ENCODE measurements at places on chromosomes 5 and 9.
A peak's percentile ranks its signal among the peaks of the same experiment; 100 is the strongest.

- no peak for DNase-seq
Measured at GRCh38 chr5:75524071-75524470, 12.4 kb downstream of the POLK start.

DNA sequence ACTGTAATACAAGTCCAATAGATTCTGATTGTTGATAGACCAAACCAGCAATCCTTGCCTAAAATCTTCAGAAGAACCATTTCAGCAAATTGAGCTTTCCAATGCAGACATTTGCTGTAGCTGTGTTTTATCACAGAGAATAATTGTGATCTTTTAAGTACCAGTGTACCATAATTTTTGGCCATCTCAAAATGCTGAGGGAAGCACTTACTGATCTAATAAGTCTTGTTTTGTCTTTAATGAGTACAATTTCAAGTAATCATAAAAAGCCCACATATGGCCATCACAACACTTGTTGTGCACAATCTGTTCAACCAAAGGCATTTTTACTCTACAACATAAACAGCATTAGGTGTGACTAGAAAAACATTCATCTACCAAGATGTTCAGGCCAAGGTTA lies 159.9 kb downstream of the FBXL17 start:
- DNase-seq: no peak

GRCh38 chr9:472479-473075 lies 257.9 kb downstream of the DOCK8 start:
- DNase-seq: no peak

DNA sequence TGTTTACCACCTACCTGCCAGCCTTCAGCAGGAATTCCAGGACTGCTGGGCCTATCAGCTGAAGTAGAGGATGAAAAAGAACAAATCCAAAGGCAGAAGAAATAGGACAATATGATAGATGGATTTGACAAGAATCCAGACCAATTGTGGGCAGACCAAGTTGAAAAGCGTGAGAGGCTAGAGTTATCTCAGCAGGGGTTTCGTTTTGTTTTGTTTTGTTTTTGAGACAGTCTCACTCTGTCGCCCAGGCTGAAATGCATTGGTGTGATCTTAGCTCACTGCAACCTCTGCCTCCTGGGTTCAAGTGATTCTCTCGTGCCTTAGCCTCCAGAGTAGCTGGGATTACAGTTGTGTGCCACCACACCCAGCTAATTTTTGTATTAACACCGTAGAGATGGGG lies 113.2 kb downstream of the PALM2AKAP2 start:
- no peak for DNase-seq

GRCh38 chr5:98770911-98771322 lies 2.5 kb upstream of the RGMB start:
- peak; percentile 40 for DNase-seq

- no peak for DNase-seq
Measured at GRCh38 chr5:54323495-54323894, 13.1 kb upstream of the ARL15 start.

All from IMR-90 (cell line).